ENCODE measurements at places on chromosomes 2 and 18. TPM values are rescaled to one million over a fixed set of nuclear protein-coding genes. Genes with fewer than 3 reads are reported as not detected.

The KCNF1 gene
- 0.34 TPM for total RNA-seq

The IL18RAP gene
- 10.9 TPM for total RNA-seq

The METAP1D gene
- total RNA-seq, result 3.1 TPM

The CNNM4 gene
- 19.8 TPM for total RNA-seq

The GNAL gene
- total RNA-seq, result 3.7 TPM

The RND3 gene
- 42.7 TPM for total RNA-seq

The PRKCE gene
- 82.2 TPM for total RNA-seq

The HOXD3 gene
- total RNA-seq, result 2.5 TPM

The IL37 gene
- not detected for total RNA-seq

The CPLX4 gene
- not detected for total RNA-seq

The TTN gene
- 47.4 TPM for total RNA-seq

The KRCC1 gene
- 22.0 TPM for total RNA-seq

The ATP5MC3 gene
- 72.0 TPM for total RNA-seq

The TTC39C gene
- 21.3 TPM for total RNA-seq

The EFHD1 gene
- 2.2 TPM for total RNA-seq

The AGFG1 gene
- 58.9 TPM for total RNA-seq

The SERPINB10 gene
- 0.64 TPM for total RNA-seq

The CLHC1 gene
- total RNA-seq, result 13.6 TPM

The MMADHC gene
- total RNA-seq, result 101 TPM

The FBXO36 gene
- total RNA-seq, result 6.3 TPM

The RIT2 gene
- total RNA-seq, result not detected

The SLC23A3 gene
- 2.0 TPM for total RNA-seq

The KIF5C gene
- 1.4 TPM for total RNA-seq

The ANKRD12 gene
- 108 TPM for total RNA-seq

The SLC4A1AP gene
- 18.5 TPM for total RNA-seq

The FAP gene
- 24.6 TPM for total RNA-seq

The SEMA4F gene
- total RNA-seq, result 4.9 TPM

The NLRC4 gene
- total RNA-seq, result 15.3 TPM

The ITGAV gene
- total RNA-seq, result 62.1 TPM

The CCL20 gene
- 8.0 TPM for total RNA-seq

The ARL6IP6 gene
- 17.9 TPM for total RNA-seq

The MYCN gene
- 0.49 TPM for total RNA-seq

The RMDN2 gene
- total RNA-seq, result 15.9 TPM

The DPP4 gene
- total RNA-seq, result 27.7 TPM

The MYOM1 gene
- 4.6 TPM for total RNA-seq

The CFC1 gene
- total RNA-seq, result 9.1 TPM

The PKDCC gene
- total RNA-seq, result 107 TPM

The TTC32 gene
- 19.0 TPM for total RNA-seq

The BOLL gene
- total RNA-seq, result not detected

The IL1F10 gene
- not detected for total RNA-seq

The CRYGD gene
- not detected for total RNA-seq

The LINC00305 gene
- total RNA-seq, result not detected

The MEP1B gene
- total RNA-seq, result not detected
